ENCODE measurements at places on chromosomes 2 and 18.

DNA sequence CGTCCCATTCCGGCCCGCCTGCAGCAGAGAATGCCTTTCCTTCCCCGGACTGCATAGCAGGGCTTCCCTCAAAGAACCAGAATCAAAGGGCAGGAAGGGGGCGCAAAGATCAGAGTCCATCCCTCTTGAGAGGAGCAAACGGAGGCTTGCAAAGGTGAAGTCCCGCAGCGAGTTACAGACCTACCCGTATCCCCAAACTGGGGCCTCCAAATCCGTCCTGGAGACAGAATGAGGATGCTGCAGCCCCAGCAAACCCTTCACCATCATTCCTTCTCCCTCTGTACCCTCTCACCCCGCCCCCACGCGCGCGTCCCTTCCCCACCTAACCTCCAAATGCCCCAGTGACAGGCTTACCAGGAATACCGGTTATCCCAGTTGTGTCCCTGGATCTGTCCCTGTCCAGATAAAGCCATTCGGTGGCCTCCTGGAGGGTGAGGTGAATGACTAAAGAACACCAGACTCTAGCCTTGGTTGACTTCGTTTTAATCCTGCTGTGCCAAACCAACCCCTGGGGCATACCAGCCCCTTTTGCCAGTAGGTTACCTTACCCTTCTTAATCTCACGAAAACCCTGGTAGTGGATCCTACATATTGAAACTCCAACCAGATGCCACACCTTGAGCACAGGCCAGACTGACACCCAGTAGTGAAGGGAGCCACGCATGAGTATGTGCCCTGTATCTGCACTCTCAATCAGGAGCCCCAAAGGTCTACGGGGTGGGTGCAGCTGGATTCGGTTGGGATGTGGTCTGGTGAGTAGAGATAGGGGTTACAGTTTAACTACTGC, 961 bp upstream of the SLC40A1 start:
- no peak for DNase-seq

DNA sequence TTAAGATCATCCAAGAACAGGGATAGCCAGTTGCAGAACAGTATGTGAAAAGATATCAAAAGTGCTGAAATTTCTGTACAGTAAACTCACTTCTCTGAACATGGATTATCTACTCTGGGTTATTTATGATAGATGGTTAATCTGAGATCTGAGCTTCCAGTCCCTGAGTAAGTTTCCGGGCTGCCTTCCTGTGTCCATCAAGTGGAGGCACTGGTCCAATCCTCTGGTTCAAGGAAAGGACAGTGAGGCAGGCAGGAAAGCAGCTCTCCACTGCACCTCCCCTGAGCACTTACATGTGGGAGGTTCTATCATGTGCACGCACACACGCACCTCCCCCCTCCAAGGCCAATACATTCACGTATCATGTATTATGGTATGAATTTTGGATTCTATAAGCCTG, 32.5 kb downstream of the GPR45 start:
- no peak for DNase-seq

GRCh38 chr2:79009388-79009787, 16.1 kb upstream of the REG3G start:
- DNase-seq, result no peak

DNA sequence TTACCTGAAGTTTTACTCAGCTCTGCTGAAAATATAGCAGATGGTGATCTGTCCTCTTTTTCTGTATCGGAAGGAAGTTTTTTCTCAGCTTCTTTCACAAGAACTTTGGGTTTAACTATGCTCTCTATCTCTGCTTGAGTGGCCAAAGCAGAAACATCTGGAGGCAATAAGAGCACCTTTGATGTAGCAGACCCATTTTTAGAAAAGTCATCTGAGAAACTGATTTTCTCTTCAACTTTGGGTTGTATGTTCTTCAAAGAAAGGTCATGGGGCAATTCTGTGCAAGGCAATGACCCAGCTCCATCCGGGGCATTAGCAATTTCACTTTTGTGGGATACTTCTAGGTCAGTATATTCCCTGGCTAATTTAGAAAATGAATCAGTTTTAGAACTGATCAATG, 25.2 kb downstream of the RTN4 start:
- no peak for DNase-seq

- no peak for DNase-seq
Observed at GRCh38 chr2:202108345-202108744, 35.3 kb downstream of the KIAA2012 start.

DNA sequence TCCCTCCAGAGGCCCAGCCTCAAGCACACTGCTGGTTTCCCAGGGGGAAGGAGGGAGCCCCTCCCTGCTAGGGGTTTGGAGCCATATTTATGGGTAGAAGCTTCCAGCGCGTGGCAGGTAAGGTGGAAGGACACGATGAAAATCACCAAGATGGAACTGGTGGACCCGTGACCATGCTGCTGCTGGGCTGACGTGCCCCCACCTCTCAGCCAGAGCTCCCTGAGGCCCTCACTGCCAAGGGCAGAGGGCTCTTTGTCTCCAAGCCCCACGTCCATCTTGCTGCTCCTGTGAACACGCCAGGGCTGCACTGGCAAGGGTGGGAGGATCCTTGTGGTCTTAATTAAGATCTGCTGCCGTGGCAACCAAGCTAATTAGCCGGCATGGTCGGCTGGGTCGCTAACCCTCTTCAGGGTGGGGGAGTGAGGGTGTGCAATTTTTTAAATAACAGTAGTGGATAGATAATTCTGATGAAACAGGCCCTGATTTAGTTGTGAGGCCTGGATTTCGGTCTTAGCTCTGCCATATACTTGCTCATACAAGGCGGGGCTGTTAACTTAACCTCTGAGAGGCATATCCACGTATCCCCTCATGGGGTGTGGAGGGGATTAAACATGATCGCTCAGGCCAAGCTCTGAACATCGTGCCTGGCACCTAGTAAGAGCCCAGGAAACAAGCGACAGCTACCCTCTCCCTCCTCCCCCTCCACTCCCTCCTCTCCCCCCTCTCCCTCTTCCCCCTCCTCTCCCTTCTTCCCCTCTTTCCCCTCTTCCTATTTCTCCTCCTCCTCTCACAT, 232.8 kb downstream of the CELF4 start:
- DNase-seq, result no peak

GRCh38 chr18:47108373-47108772, 41.9 kb downstream of the HDHD2 start:
- DNase-seq, result no peak

DNA sequence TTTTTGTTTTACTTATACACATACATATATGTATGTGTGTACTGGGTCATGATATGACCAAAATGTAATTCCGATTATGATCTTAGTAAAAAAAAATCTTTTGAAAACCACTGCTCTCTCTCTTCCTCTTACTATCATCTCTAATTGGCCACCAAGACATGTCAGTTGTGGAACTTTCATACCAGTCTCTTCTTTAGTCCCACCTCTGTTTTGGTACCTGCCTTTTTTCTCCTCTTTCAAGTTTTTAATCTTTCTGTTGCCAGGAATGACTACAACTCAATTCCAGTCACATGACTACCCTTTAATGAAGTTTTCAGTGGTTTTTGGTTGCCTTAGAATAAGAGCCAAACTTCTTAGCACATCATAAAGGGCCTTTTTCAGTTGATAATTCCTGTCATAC, 17.1 kb downstream of the RBM44 start:
- no peak for DNase-seq

- no peak for DNase-seq
Observed at GRCh38 chr18:51135364-51135763, 62.1 kb downstream of the MEX3C start.
